HEK293T (cell line): ENCODE measurements at places on chromosomes 2 and 18.

GRCh38 chr2:226702376-226702775 is 97.2 kb downstream of the IRS1 start:
- DNase-seq: no peak

- peak; percentile 37 for DNase-seq
Measured at GRCh38 chr2:529424-529823, 147.8 kb downstream of the TMEM18 start.

DNA sequence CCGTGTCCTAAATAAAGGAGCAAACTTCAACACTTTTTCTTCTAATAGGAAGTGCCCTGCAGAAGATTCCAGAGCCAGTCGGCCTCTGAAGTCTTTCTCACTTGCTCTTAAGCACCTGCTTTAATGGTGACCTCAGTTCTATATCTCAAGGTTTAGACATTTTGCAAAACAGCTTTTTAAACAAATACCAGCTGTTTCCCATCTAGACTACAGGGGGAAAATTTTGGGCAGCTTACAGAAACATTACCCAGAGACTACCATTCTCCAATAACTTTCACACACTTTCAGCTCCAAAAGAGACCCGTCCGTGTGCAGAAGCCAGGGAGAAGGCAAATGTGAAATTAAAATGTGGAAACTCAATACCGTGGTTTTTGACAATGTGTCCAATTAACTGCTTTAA is 285.3 kb upstream of the CCDC68 start:
- no peak for DNase-seq

DNA sequence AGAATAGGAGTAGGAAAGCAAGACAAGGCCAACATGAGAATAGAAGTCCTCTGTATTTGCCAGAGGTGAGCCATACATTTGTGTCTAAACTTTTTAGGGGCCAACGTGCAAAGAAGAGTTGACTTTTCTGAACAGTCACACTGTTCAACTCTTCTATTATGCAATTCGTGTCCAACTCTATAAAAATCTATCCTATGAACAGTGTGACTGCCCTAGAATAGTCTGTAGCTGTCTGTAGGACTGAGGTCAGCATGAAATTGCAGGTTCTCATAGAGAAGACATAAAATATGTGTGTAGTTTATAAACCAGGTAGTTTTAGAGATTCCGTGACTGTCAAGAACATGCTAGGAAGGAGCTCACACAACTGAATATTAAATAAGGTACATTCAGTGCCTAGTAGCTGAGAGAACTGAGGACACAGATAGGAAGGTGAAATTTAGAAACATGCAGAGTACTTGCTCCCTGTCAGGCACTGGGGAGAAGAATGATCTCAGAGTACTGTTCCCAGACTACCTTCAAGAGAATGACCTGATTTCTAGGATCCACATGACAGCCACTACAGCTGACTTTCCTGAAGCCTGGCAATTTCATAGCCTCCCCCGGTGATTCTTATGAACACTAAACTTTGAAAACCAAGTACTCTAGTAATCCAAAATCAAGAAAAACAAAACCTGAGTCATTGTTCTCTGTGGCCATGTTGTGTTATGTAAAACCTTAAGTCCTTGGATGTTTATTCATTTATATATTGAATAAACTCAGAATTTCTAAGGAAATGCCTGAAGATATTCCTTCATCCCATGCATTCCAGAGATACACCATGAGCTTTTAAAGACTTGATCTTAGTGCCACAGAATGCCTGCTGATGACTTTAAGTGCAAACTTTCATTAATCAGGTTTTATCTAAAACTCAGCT is 201.5 kb upstream of the BOD1L2 start:
- DNase-seq: no peak

GRCh38 chr2:70469435-70469834 is 84.2 kb downstream of the TGFA start:
- no peak for DNase-seq

GRCh38 chr2:234949762-234950434 is 1.9 kb upstream of the SH3BP4 start:
- no peak for DNase-seq

- no peak for DNase-seq
Measured at GRCh38 chr2:233968556-233968955, 51.4 kb downstream of the TRPM8 start.

- DNase-seq: no peak
Measured at GRCh38 chr2:63660060-63660459, 71.3 kb downstream of the MDH1 start.

DNA sequence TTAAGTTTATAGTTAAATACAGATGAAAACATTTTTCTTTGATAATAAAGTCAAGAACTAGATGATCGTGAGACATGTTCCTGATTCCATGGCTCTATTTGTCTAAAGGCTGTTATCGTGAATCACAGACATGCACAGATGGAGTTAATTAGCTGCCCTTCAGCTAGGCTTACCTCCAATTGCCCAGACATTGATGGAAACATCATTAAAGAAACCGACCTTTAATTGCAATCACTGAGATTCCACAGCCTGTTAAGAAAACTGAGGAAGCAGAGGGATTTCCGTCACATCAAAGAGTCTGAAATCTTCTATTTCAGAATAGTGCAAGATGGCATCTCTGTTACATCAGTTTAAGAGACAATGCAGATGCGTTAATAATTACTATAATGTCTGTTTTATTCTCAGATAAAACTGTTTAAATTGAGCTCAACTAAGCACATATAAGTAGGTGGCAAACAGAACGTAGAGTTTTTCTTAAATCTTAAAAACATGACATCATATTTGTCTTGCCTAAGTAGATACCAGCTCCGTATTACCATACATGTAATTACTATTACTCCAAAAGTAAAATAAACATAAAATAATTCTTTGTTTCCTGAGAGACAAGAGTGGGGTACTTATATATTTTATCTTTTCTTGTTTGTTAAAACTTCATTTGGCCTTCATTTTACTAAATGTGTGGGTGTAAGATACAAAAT is 23.9 kb upstream of the CRACDL start:
- no peak for DNase-seq

DNA sequence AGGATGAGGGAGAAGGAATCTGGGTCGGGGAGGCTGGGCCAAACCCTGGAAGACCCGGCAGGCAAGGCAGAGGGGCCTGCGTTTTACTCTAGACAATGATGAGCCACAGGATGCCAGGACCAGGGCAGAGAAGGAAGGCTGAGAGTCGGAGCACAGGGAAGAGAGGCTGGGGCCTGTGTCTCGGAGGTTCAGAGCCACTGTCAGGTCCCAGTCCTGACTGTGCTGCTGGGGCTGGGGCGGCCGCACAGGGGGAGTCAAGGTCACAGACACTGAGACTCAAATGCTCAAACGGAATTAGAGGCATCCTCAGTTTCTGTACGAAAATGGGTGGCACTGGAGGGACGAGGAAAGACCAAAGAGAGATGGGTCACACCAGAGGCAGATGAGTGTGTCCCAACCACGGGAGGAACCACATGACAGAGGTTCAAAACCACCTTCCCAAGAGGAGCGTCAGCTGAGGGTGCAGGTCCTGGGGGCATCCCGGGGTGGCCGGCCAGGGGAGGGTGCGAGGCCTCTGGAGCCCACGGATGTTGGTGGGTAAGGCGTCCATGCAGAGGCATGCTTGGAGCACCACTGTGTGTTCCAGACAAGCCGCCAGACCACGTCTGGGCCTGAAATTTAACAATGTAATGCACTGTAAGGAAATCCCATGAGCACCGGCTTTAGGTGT is 14.7 kb downstream of the HDAC4 start:
- no peak for DNase-seq

- no peak for DNase-seq
Measured at GRCh38 chr2:130933501-130933900, 96.8 kb downstream of the ARHGEF4 start.

- no peak for DNase-seq
Measured at GRCh38 chr18:67453901-67454300, 62.6 kb downstream of the DSEL start.

DNA sequence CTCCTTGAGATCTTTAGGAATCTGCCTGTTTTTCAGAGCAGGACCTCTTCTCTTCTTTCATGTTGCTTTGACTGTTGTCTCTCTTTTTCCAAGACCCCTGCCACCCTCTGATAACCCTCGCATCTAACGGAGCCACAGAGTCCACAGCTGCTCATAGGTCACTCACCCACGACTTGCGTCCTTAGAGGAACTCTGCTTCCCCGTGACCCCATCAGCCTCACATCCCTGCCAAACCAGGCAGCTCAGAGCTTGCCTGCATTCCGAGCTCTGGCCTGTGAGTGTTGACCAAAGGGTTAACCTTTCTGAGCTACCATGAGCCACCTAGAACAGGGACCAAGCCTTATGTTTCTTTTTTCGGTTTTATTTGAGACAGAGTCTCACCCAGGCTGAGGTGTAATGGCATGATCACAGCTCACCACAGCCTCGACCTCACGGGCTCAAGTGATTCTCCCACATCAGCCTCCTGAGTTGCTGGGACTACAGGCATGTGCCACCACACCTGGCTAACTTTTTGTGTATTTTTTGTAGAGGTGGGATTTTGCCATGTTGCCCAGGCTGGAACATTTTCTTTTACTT is 36.4 kb downstream of the CABLES1 start:
- DNase-seq: no peak

DNA sequence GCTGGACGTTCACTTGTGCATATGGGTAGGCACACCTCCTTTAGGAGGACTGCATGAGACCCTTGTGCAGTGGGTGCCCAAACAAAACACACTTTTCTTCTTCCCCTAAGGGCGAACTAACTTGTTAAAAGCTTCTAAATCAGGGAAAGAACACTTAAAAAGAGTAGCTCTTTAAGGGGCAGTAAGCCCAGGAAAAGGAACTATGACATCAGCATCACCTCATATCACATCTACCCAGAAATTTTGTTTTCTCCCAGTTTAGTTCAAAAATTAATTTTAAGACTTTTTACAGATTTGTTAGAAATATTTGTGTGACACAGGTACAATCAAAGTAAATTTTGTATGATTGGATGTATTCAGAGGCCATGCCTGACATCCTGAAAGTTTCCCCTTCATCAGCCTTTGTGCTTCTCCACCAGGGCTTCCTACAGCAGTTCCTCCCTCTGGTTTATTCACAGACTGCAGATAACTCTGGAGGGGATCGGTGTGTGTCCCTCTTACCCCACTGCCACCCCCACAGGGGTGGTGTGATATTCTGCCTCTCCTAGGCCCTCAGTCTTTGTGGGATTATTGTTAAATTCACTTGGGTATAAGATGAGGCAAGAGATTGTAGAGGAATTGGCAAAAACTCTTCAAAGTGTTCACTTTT is 27.6 kb downstream of the BCL2L11 start:
- DNase-seq: no peak

GRCh38 chr2:212677466-212677865 is 138.9 kb upstream of the ERBB4 start:
- DNase-seq: no peak

GRCh38 chr2:39636306-39636705 is 29.4 kb upstream of the TMEM178A start:
- no peak for DNase-seq

- no peak for DNase-seq
Measured at GRCh38 chr2:182652326-182652725, 63.7 kb upstream of the DNAJC10 start.

- no peak for DNase-seq
Measured at GRCh38 chr2:110812726-110813645, 80.6 kb downstream of the ACOXL start.

DNA sequence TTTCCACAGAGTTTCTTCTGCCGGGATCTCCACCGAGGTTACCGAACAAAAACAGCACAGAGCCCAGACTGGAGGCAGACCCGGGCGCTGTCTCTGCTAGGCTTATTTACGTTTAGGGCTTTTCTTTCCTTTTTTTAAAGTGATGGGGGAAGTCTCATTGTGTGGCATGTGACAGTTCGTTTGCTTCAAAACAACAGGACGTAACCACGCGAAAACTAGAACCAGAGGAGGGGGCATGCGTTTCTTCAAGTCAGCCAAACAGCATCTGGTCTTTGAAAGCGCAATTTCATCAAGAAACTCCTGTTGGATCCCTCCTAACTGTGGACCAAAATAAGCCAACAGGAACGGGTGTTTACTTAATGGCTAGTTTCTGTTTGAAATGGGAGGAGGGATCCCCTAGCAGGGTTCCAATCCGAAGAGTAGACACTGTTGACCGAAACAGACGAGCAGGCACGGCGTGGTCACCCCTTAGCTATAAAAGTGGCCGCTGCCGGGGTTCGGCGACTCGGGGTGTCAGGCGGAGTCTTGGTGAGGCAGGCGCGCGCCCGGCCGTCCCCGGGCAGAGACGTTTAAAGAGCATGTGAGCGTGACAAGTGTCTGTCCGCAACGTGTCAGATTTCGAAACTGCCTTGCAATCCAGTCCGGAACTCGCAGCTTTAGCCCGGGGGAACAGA is 997 bp upstream of the TGIF1 start:
- no peak for DNase-seq
